ENCODE measurements at places on chromosomes 1 and 21.

- DNase-seq, result no peak
Observed at GRCh38 chr1:78274814-78275213, 216.0 kb upstream of the PTGFR start.

DNA sequence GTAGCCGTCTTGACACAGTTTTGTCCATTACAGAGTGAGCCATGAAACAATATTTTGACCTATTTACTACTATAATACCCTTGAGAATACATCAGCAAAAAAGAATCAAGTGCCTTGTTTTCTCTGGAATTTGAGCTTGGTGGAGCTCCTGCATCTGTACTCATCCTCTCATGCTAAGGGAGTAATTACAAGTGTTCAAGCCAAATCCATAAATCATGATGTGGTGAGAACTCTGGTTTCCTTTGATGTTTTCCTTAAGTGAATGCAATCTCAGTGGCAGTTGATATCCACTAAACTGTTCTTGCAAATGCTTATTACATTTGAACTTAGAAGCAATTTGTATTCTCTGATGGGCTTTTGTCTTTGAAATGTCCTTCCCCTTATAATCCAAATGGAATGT is 824.6 kb upstream of the TMPRSS15 start:
- DNase-seq, result no peak

GRCh38 chr1:190138266-190138665 is 339.4 kb downstream of the BRINP3 start:
- no peak for DNase-seq

DNA sequence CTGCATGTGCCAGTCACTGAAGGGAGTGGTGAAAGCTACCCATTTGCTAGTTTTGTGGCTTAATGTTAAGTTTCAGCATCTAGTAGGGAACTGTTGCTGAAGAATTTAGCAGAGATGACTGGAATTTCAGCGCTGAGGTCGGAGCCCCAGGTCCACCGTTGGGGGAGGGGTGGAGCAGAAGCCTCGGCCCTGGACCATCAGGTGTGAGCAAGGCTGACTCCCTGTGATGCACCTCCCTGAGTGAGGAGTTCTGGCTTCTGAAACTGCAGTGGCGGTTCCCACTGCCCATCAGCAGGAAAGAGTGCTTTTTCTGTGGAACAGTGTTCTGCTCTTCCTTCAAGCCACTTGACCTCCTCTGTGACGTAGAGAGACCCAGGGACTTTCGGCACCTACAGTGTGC is 1.3 kb downstream of the NOS1AP start:
- no peak for DNase-seq

- DNase-seq, result no peak
Observed at GRCh38 chr1:61055110-61055614, 27.2 kb upstream of the NFIA start.

GRCh38 chr1:45557422-45557944 is 6.9 kb downstream of the AKR1A1 start:
- no peak for DNase-seq

- no peak for DNase-seq
Observed at GRCh38 chr1:55051621-55052020, 12.3 kb downstream of the PCSK9 start.

DNA sequence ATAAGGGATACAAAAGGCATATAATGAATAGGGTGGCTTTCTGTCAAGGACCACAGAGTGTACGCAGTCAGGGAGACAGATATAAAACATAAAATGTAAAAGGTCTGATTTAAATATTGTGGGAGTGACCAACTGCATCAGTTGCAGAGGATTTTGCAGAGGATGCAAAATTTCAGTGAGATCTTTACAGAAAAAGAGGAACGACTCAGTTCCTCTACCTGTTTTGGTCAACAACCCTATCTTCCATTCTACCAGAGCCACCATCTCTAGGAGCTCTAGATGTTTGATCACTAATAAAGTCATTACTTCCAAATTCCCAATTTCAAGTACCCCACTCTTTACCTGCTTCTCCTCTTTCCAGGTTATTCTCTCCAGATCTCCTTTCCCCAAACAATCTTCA is 16.5 kb downstream of the SOD1 start:
- DNase-seq, result no peak

DNA sequence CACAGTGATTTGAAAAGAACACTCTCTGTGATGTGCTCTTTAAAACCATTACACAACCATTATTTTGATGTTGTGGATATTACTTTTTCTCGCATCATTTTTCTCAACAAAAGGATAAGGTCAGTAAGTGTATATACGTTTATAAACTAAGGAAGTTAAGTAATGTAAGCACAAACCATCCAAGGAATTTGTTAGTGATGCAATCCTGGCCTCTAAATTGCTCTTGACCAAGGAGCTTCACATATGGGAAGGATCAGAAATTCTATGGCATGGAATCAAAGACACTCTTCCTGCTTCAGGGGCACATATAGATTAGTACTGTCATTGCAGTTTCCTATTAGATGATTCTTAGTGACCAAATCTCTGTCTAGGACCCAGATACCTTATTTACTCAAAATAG is 3.6 kb upstream of the PPP2R5A start:
- DNase-seq, result no peak

DNA sequence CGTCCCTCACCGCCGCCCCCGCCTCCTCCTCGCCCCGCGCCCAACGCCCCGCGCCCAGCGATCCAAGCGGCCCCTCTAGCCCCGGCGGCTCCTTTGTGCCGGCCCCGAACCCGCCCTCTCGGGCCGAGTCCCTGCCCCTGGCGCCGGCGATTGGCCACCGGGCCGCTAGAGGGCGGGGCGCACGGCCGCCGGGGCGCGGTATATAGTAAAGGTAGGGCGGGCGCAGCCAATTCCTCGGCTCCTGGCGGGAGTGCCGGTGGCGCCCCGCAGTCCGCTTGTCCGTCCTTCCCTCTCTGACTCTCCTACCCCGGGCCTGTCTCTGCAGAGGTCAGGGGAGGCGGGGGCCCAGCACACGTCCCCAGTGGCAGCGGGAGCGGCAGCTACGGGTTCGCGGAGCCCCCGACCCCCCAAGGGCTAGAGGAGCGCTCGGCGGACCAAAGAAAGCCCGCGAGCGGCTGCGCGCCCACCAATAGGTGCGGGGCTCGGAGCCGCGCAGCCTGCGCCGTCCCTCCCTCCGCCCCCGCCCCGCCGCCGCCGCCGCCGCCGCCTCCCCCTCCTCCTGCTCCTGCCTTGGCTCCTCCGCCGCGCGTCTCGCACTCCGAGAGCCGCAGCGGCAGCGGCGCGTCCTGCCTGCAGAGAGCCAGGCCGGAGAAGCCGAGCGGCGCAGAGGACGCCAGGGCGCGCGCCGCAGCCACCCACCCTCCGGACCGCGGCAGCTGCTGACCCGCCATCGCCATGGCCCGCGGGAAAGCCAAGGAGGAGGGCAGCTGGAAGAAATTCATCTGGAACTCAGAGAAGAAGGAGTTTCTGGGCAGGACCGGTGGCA is at the start of gene ATP1B1:
TSS of gene ATP1B1 (plus strand) at position 596 of the 826 bp plus-strand sequence. CDS start at position 736, 140 bp downstream.
- peak; percentile 76 for DNase-seq

- no peak for DNase-seq
Observed at GRCh38 chr1:85616736-85617135, 36.2 kb downstream of the CCN1 start.

DNA sequence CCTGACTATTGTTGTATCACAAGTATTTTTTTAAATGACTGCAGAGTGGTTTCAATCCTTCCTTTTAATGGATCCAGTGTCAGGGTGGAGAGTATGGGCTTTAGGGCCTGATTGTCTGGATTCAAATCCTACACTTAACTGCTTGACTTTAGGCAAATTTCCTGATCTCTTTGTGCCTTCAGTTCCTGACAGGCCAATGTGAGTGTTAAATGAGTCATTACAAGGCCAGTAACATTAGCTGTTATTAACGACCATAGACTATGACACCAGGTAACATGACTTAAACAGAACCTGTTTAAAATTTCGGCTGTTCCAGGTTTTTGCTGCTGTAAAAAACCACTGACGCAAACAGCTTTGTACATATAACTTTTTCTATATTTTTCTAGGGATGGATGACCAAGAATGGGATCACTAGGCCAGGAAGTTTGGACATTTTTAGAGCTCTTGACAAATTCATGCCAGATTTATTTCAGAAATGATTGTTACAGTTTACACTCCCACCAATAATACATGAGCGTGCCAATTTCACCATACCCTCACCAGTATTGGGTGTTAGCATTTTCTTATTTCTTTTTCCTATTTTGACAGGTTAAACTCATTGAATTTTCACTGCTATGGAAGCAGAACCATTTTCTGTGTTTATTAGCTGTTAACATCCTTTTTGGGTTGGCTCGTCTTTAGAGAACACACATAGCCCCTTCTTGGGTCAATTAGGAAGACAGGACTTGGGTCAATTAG is 11.3 kb downstream of the ZNF362 start:
- no peak for DNase-seq

DNA sequence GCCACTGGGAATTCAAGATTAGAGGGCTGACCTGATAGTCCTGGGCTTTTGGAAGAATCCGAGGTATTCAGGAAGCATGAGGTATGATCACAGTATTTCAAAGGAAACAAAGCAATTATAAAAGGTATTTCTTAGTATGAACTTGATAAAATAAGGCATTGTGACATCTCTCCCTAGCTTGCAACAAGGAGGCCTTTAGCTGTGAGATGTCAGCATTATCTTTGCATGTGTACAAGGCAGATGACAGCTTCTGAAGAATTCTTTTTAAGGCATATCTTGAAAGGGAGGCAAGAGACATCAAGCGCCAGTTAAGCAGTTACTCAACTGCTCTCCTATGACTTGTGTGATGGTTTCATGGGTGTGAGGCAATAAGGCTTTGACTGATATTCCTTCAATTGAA is 1123.7 kb downstream of the PLA2G4A start:
- no peak for DNase-seq

- no peak for DNase-seq
Observed at GRCh38 chr1:6474815-6475282, 8.9 kb upstream of the TNFRSF25 start.

DNA sequence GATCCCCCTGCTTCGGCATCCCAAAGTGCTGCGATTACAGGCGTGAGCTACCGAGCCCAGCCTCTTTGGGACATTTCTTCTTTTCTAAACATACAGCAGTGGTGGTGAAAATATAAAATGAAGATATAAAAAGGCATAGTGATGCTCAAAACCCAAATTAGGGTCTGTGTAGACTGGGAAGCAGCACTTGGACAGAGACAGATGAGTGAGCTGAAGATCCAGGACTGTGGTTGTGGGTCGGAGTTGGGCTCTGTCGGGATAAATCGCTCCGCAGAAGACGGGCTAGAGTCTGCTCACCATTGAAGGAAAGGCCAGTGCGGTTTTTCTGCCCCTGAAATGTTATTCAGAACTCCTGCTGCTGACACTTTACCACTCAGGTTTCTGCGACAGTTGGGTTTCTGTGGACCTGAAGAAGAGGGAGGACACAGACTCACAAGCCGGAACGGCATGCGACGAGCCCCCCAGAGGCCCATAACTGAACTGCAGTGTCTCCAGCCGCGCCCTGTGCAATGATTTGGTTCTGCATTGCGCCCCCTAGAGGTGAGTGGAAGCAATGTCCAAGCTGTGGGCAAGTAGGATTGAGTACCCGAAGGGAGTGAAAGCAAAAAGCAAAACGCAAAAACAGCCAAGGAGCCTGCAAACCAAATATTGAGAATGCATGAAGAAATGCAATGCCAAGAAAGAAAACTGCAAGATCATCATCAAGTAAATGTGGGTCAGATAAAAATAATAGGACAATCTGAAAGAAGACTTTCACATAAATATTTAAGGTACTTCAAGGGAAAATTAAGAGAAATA is 66.6 kb downstream of the GABPA start:
- DNase-seq, result peak; percentile 69

GRCh38 chr1:228554107-228554506 is 66.9 kb downstream of the RNF187 start:
- no peak for DNase-seq

- DNase-seq, result no peak
Observed at GRCh38 chr1:109537450-109538178, 2.1 kb upstream of the GPR61 start.

GRCh38 chr1:24939675-24940193 is 9.7 kb upstream of the RUNX3 start:
- no peak for DNase-seq

DNA sequence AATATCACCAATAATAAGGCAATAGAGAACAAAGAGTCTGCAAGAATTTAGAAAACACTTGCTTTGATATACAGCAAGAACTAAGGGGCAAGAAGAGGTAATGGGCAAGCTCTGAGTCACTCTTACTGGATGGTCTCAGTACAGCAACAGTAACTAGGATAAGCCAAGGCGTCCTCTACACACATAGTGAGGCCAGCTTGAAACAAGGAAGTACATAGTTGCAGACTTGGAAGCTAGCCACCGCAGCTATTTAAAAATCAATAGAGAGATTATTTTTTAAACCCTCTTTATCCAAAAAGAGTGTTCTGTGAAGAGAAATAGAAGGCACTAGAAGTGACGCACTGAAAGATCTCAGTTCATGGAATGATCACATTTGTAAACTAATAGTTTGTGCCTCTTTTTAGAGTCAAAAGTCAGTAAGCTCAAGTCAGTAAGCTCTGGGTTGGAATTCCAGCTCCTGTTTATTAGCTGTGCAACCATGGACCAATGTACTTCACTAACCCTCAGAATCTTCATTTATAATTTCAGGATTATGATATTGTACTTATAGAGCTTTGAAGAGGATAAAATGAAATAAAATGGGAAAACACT is 118.6 kb downstream of the AKT3 start:
- DNase-seq, result no peak

- DNase-seq, result no peak
Observed at GRCh38 chr1:111062081-111062480, 77.8 kb downstream of the DRAM2 start.

GRCh38 chr1:110136911-110137310 is 13.4 kb upstream of the SLC6A17 start:
- no peak for DNase-seq

DNA sequence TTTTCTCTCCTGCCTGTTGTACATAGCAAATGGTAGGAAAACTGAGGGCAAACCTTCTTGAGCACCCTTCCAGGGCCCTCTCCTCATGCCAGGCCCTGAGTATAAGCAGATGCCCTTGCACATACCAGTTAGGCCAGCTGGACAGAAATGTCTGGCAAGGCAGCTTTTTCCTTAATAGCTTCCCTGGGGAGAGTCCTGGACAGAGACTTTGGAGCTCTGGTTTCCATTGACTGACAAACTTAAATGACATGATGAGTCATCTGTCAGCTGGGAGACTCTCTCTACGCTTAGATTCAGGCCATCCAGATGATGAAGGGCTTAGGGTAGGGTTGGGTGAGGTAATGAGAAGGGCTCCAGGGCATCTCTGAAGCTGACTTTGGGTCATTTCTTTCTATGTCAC is 317.5 kb downstream of the ASTN1 start:
- DNase-seq, result no peak
